Islet precursor cell (in vitro differentiated cells): ENCODE measurements at places on chromosomes 12 and 14.

GRCh38 chr12:52618216-52618615, at the start of gene KRT73:
Gene KRT73 (minus strand): TSS chr12:52618559. CDS start chr12:52618524, 35 bp downstream.
- no peak for DNase-seq

GRCh38 chr12:93441617-93442410, at the start of gene UBE2N:
Gene UBE2N (minus strand): TSS chr12:93441947. CDS start chr12:93441884, 63 bp downstream.
- DNase-seq: peak; percentile 100

GRCh38 chr14:58739674-58740073, 101.9 kb downstream of the DACT1 start:
- DNase-seq: no peak

- DNase-seq: peak; percentile 86
Observed at GRCh38 chr14:61513986-61514830, 181.1 kb upstream of the HIF1A start.
